ENCODE measurements at places on chromosomes 12 and 14. TPM values are rescaled to one million over a fixed set of nuclear protein-coding genes. Genes with fewer than 3 reads are reported as not detected.
A peak's percentile ranks its signal among the peaks of the same experiment; 100 is the strongest.

Gene CD4
- total RNA-seq = 0.81 TPM

- DNase-seq = no peak
Measured at GRCh38 chr12:68959891-68960464, 27.0 kb upstream of the CPM start.

DNA sequence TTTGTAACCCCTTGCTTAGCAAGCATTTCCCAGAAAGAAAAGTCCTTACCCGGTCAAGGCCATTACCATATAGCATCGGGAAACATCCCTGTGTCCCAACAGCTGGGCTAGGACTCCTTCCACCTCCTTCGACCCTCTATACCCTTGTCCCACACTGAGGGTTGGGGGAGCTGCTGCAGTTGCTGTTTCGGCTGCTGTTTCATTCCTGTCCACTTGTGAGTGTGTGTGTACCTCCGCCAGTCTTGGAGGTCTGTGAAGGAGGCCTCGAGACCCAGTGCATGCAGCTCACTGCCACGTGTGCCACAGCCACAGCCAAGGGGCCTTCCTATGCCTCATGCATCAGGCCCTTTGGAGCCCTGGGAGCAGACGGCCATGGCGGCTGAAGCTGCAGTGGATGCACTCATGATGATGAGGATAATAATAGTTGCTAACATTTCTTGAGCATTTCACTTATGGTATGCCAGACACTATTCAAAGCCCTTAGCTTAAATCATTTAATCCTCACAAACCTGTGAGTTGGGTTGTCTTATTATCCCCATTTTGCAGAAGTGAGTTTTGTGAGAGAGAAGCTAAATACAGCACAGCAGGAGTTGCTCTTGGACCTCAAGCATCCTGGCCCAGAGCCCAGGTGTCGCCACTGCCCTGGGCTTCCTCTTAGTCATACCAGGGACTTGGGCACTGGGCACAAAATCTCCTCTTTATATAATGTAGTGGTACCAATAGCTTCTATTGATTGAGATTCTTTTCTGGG, 156.5 kb downstream of the PRKCH start:
- DNase-seq = no peak

DNA sequence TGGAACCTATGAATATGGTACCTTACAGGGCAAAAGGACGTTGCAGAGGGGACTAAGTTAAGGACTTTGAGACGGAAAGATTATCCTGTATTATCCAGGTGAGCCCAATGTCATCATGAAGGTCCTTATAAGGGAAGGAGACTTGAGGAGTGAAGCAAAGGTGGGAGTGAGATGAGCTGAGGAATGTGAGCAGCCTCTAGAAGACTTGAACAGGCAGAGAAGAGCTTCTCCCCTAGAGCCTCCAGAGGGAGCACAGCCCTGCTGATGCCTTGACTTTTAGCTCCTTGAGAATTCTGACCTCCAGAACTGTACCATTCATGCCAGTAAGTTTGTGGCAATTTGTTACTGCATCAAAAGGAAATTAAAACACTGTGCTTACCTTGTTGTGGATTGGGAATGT, 41.8 kb upstream of the DCD start:
- DNase-seq = peak; percentile 31

Gene RERG
- total RNA-seq = not detected

Gene HOXC5
- not detected for total RNA-seq

DNA sequence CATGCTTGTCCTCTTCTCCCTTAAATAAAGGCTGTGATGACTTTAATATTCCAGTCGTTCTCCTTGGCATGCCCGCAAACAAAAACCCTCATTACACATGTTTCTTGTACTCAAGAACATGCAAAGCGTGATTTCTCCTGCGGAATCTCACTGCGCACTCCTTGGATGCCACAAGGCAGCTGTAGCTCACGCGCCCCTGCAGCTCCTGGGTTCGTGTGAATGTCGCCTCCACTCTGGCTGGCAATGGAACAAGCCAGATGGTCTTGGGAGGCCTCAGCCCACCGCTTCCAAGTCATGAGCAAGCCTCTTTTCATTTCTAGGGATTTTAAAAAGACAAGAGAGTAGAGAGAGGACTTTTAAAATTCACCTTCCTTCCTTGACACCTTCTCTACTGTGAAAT, 403.8 kb downstream of the PCNX1 start:
- DNase-seq = no peak

GRCh38 chr14:77407158-77407557, 16.2 kb downstream of the NOXRED1 start:
- no peak for DNase-seq

Gene TTC8
- total RNA-seq = 16.7 TPM

DNA sequence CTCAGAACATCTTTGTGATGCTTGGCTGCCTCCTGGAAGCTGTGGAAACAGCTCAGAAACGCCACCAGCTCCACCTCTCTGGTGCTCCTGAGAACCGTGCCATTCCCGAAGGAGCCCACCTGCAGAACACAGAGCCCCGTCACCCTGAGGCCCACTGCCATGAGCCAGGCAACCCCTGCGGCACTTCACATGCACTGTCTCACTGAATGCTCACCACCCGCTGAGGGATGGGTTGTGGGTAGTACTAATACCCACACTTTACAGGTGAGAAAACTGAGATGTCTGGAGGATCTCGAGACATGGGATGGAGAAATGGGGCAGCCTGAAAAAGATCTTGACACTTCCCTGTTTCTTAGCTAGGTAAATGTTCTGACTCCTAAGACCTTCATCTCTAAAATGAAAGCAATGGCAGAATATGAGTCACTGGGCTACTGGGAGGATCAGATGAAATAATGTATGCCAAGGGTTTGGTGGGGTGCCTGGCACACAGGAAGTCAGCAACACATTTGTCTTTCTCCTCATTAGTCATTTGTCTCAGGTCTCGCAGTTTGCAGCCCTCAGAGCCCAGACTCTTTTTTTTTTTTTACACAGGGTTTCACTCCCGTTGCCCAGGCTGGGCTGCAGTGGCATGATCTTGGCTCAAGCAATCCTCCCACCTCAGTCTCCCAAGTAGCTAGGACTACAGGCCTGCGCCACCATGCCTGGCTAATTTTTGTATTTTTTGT, 5.3 kb downstream of the OASL start:
- DNase-seq = no peak

Gene ERP27
- not detected for total RNA-seq

DNA sequence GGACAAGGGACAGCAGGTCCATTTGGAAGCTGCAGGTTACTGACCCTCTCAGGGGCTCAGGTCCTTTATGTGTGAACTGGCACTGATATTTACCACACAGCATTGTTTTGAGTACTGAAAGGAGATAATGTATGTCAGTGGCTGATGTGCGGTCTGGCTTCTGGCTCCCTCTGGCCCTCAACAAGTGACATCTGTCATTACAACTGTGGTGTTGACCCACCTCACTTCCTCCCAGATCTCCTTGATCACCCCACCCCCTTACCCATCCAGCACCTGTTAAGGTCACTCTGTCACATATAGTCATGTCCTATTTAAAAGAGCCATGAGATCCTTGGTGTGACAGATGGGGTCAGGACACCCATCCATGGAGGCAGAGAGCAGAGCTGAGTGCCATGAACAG, 22.7 kb upstream of the PRIMA1 start:
- DNase-seq = no peak

Gene LMNTD1
- total RNA-seq = not detected

DNA sequence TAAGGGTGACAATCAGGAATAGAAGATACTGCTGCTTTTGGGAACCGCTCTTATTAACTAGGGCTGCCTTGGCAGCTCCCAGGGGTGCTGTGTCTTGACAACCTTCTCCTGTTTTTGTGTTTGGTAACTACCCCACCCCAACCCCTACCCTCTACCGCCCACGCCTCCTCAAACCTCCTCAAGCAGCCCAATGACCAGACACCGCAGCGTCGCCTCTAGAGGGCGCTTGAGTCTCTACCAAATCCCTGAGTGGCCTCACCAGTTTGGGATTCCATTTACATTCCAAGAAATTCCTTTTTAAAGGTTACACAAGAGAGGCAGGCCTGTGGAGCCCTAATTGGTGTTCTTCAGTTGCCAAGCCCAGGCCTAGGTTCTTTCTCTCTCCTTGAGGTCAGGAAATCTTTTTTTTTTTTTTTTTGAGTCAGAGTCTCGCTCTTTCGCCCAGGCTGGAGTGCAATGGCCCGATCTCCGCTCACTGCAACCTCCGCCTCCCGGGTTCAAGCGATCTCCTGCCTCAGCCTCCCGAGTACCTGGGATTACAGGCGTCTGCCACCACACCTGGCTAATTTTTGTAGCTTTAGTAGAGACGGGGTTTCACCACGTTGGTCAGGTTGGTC, 72.4 kb upstream of the USP44 start:
- DNase-seq = peak; percentile 76

- DNase-seq = no peak
Measured at GRCh38 chr12:83461336-83461935, 774.7 kb downstream of the TMTC2 start.

Gene KRT85
- total RNA-seq = not detected

- DNase-seq = peak; percentile 6
Measured at GRCh38 chr12:97168804-97169203, 261.7 kb downstream of the NEDD1 start.

Gene KRT71
- not detected for total RNA-seq

DNA sequence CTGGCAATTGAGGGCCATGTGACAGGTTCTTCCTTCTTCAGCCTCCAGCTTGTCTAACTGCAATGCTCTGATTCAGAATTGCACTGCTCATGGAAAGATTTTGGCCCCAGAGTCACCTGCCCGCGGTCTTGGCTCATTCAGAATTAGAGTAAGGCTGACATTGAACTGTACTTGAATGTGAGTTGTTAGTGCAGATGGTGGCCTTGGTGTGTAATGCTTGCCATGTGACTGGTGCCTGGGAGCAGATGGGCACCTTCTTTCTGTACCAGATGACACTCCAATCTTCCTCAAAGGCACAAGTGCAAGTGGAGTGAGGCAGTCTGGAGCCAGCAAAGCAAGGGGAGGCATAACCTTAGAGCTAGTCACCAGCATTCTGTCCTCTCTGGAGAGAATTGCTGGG, 36.5 kb upstream of the ANO4 start:
- no peak for DNase-seq

Gene ALX1
- total RNA-seq = 7.6 TPM

- DNase-seq = no peak
Measured at GRCh38 chr14:64857979-64858744, 21.5 kb downstream of the SPTB start.

DNA sequence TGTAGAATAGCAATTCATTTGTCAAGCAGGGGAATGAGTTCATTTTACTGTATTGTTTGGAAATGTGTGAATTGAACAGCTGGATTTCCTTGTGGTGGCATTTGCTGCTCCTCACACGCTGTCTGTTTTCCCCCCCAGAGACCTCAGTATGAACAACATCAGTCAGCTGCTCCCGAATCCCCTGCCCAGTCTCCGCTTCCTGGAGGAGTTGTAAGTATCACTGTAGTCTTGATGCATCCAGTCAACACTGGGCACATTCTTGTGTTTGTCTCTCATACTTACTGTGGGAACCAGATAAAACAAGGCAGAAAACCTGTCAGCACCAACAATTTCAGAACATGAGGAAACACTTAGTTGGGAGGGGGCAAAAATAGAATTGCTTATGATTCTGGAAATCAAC, 64.9 kb downstream of the LGR5 start:
- no peak for DNase-seq

DNA sequence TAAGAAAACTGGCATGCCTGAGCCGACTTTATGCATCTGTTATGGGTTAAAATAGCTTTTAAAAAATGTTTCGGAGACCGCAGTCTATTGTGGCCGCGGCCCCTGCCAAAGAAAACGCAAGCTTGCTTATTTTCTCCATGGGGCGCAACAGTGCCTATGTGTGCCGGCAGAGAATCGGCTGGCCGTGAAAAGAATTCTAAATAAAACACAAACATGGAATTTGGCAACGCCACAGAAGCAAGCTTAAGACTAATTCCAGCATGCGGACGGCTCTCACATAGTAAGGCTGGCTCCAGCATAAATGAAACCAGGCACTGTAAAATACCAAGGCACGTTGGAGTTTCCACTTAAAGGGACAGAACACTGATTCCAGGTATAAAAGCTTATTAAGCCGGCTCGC, 56.7 kb downstream of the BCL11B start:
- DNase-seq = no peak

Gene CDC42BPB
- 56.1 TPM for total RNA-seq

DNA sequence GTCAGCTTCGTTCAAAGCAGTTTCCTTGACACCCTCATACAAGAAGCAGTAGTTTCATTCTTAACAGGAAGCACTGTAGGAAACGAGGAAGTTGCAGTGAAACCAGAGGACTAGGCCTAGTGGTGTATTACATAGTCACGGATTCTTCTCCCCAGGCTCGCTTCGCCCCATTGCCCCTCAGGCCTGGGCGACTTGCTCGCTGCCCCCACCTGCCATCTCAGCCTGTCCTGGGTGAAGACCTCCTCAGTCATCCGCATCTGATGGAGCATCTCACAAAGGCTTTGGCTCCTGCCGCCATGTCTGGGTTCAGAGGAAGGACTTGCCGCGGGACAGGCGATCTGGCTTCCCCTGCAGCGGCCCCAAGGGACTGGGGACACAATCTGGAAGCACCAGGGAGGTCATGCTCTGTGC, 93.5 kb downstream of the LMNTD1 start:
- no peak for DNase-seq

Gene RFLNA
- total RNA-seq = 3.7 TPM

DNA sequence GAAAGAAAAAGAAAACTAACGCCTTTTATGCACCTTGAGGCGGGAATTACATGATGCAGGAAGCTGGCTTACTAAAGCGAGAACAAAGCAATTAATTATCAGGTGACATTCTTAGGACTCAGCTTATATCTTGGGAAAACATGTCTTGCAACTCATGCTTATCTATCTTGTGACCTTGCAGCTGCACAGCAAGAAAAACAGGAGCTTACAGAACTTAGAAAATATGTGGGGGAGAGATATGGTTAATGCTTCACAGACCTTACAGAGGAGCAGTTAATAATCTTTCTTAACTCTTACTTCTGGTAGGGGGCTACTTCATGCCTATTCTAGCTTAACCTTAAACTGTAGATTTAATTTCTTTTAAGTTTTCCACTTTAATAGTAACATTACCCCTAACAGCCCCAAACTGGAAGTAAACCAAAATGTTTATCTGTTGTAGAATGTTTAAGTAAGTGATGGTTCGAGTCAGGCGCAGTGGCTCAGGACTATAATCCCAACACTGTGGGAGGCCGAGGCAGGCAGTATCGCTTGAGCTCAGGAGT, 13.2 kb upstream of the OR11G2 start:
- no peak for DNase-seq

GRCh38 chr12:40192704-40193255, 32.0 kb upstream of the LRRK2 start:
- DNase-seq = no peak

Gene CLEC4C
- total RNA-seq = not detected

Gene KLRK1
- total RNA-seq = not detected

Gene BDKRB1
- 1.4 TPM for total RNA-seq

Gene SERPINA3
- total RNA-seq = not detected

GRCh38 chr12:46998811-46999368, 80.5 kb upstream of the PCED1B start:
- no peak for DNase-seq

Measured in H7 (cell line).